Esophagus squamous epithelium (tissue), 5 donors: ENCODE measurements at places on chromosomes 11 and 22.

DNA sequence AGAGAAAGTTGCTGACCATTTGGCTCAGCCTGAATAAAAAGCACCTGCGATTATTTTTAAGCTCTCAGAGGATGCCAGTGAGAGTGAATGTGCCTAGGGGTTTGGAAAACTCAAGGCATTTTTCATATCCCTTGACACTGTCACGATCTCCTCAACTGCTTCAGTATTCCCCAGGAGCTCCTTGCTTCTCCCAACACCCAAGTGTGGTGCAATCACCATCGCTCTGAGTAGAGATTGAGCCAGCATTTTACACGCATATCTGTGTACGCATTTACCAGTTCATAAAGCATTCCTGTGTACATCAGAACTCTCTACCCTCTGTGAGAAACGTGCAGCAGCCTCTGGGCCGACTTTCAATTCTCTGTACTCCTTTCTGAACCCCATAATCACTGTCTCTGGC lies 1.3 kb downstream of the SRRD start:
- DNase-seq, result no peak

- no peak for DNase-seq
Observed at GRCh38 chr11:127259102-127259501, 258.5 kb upstream of the KIRREL3 start.

- no peak for DNase-seq
Observed at GRCh38 chr11:118911880-118912741, 13.6 kb downstream of the BCL9L start.

DNA sequence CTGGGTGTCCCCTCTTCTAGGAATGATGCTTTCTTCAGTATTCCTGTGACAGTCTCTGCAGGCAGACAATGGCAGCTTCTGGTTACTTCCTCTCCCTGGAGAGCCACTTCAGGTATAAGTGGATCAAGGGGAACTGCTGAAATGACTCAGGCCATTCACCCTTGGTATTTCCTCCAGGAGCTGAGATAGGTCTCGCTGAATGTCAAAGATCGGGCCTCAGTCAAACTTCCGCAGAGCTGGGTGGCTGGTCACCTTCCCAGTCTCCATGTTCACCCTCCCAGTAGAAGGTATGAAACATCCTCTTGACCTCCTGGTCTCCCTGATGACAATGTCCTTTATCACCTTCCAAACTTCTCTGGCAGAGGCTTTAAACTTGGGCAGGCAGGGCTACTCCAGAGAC lies 1.8 kb upstream of the ANKK1 start:
- DNase-seq, result no peak

DNA sequence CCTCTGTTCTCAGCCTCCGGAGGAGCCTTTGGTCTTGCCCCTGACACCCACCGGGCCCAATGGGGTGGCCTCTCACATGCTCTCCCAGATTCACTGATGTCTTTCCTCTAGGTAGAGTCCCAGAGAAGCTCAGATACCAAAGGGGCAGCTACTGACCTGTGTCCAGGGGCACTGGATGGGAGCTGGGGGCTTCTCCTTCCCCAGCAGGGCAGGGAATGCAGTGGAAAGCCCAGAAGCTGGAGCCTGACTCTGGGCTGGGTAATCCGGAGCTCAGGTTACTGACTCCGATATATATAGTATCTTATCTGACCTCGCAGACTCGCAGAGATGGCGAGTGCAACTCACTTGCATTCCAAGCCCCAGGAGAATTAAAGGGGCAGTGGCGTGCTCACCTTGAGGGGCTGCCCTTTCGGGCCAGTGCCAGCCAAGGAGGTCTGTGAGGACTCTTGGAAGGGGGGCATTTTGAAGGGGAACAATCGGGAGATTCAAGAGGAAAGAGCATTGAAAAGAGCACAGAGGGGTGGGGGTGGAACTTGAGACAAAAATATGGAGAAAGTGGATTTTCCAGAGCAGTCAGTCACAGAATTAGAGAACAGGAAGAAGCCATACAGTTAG lies 2.5 kb downstream of the USP2 start:
- DNase-seq, result no peak

- no peak for DNase-seq
Observed at GRCh38 chr22:19604711-19605268, 80.6 kb upstream of the CLDN5 start.

GRCh38 chr11:67167091-67167490 lies 48.0 kb downstream of the KDM2A start:
- DNase-seq, result no peak

DNA sequence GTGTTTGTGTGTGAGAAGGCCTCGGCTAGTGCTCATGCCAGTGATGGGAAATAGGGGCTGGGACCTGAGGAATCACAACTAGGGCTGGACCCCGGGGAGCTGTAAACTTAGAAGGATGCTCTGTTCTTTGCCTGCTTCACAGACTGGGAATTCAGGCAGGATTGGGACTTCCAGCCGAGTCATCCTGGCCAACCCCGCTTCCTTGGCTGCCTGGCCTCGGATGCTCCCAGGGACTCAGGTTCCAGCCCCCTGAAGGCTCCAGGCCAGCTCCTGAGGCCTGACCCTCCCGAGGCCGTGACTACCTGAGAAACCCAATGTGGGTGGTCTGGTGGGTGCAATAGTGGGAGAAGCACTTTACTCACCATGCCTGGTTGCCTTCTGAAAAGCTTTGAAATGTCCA lies 44.7 kb downstream of the IRAG1 start:
- no peak for DNase-seq

DNA sequence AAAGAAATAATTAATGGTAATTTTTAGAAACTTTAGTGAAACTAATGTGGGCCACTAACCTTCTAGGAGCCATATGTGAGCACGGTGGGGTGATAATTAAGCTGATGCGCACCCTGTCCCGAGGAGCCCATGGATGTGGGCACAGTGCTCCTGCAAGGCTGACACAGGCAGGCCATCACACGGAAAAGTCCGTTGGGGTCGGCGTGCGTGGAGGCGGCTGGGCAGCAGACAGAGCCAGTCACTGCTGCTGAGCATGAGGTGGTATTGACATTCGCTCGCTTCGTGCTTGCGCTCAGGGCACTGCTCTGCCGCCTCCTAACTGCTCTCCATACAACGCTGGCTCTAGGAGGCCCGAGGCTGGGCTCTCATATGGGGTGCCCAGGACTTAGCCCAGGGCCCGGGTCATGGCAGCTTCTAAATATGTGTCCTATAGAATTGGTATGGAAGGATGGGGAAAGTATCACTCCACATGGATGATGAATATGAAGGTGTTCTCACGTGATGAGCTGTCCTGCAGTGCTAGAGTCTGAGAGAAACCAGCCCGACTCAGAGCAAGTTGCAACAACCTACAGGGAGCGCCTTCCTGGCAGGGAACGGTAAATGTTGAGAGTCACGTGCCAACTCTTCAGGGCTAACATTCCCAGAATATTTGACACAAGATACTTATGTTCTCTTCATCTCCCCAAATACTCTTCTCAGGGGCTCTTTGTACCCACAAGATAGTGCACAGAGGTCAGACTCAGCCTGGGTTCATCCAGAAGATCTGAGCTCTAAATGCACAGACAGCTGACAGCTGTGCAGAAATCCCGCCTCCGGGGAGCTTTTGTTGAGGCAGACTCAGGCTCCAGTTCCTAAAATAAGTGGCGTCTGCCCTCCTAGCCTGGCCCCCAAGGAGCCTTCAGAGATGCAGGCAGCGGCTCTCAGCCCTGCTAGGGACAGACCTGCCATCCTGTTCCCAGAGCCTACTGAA lies 50.6 kb upstream of the ARFGAP3 start:
- no peak for DNase-seq

DNA sequence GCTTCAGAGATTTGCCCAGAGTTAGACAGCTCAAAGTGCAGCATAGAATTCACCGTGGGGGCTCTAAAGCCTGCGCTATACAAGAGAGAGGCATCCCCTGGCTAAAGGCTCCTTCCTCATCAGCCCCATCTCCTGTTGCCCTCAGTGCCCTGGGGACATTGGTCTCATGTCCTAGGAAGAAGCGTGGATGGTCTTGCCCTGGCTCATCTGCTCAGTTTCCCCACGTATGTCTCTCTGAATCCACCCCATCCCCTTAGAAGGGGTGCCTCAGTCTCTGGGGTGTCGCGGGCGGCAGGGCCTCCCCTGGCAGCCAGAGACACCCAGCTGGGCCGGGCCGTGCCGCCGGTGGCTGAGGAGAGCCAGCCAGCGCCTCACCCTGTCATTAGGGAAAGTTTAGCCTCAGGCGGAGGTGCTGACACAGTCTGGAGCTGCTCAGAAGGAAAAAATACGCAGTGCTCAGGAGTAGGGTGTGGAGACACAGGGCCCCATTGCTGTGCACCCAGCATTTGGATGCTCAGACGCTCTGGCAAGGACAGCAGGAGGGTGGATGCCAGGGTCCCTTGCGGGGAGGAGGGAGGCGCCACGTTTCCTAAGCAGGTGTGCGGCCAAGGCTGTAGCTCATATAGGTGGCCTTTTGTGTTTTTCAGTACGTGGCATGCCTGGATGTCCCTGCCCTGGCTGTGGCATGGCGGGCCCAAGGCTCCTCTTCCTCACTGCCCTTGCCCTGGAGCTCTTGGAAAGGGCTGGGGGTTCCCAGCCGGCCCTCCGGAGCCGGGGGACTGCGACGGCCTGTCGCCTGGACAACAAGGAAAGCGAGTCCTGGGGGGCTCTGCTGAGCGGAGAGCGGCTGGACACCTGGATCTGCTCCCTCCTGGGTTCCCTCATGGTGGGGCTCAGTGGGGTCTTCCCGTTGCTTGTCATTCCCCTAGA lies 1.3 kb downstream of the SLC39A13 start:
- DNase-seq, result no peak

GRCh38 chr22:20956258-20957101 lies 10.6 kb upstream of the AIFM3 start:
- DNase-seq, result no peak

DNA sequence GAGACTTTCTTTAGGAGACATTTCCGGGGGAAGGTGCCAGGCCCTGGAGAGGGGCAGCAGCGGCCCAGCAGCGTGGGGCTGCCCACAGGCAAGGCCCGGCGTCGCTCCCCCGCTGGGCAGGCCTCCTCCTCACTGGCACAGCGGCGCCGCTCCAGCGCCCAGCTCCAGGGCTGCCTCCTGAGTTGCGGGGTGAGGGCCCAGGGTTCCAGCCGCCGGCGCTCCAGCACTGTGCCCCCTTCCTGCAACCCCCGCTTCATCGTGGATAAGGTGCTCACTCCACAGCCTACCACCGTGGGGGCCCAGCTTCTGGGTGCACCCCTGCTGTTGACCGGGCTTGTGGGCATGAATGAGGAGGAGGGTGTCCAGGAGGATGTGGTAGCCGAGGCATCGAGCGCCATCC lies 15.2 kb upstream of the MDK start:
- DNase-seq, result no peak

- DNase-seq, result no peak
Observed at GRCh38 chr11:96256215-96257011, 86.6 kb downstream of the MAML2 start.

GRCh38 chr22:30212996-30213441 lies 33.5 kb downstream of the LIF start:
- DNase-seq, result no peak

- no peak for DNase-seq
Observed at GRCh38 chr22:26168330-26168851, 871 bp upstream of the SEZ6L start.

DNA sequence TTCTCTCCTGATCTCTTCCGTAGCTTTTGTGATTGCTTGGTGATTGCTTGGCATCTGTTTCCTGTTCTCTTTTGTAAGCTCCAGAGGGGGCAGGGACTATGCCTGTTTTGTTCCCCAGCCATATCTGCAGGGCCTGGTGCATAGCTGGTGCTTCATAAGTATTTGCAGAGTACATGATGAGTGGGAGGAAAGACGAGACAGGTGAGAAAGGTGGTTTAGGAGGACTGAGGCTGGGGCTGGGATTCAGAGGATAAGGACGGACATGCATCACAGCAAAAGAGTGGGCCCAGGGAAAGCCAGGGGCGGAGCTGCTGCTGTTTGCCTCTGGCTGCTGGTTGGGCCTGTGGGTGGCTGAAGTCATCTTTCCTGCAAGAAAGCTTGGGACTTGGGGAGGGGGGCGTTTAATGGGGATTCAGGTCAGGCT lies 62.4 kb downstream of the DSCAML1 start:
- DNase-seq, result no peak

DNA sequence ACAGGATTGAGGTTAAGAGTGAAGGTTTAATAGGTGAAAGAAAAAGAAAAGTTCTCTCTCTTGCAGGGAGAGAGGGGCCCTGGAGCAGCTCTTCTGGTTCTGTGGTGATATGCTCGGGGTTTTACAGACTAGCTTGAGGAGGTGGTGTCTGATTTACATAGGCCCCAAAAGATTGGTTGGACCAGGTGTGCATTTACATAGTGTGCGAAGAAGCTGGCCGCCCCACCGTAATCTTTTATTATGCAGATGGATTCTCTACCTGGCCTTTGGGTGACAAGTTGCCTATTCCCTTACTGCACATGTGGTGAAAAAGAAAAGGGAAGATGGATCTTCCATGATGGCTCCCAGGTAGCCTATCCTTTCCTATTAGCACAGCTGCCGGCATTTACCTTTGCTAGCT lies 219.9 kb upstream of the GRIA4 start:
- DNase-seq, result no peak

DNA sequence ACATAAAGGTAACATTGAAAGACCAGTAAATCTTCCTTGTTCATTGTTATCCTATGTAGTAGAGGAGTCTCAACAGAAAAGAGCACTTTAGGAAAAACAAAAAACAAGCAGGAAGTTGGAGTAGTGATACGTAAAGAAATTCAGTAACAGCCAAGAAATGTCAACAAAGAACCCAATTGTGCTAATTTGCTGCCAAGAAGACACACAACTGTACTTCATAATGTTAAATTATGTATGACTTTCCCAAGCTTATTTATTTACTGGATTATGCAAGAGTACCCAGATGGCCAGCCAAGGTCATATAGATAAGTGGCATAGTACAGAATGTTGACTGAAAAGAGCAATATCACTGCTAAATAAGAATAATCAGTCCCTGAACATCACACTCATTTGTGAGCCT lies 264.7 kb upstream of the CCDC179 start:
- DNase-seq, result no peak

- DNase-seq, result no peak
Observed at GRCh38 chr11:88521799-88522201, 184.3 kb upstream of the CTSC start.

- no peak for DNase-seq
Observed at GRCh38 chr22:49589811-49590210, 237.9 kb downstream of the BRD1 start.

DNA sequence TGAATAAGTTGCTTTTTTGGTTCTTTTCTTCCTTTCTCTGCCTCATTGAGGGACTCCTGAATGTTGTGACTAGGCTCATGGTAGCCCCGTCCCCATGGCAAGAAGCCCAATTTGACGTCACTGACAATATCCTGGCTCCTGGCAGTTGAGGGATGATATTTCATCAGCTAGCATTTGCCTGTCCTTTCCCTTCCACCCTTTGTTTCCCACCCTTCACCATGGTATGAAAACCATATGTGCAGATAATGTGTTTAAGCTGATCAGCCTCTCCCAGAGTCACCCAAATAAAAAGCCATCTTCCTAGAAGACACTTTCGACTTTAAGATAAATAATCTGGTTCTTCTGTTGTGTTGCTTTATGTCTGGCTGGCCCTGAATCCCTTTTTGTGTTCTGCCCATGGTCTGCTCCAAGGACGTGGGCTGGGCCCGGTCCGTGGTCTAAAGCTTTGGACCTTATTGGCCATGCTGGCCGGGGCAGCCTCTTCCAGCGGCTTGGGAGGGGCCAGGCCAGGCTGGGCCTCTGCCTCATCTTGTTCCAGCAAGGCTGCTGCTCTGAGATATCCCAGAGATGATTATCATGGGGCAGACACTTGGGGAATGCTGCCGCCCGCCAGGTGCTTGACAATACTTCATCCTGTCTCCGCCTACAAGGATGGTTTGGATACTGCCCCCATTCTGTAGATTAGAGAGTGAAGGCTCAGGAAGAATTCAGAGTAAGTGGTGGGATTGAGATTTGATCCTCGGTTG lies 5.1 kb downstream of the TSPAN18 start:
- DNase-seq, result no peak
